ENCODE measurements at places on chromosomes 1 and 21.

DNA sequence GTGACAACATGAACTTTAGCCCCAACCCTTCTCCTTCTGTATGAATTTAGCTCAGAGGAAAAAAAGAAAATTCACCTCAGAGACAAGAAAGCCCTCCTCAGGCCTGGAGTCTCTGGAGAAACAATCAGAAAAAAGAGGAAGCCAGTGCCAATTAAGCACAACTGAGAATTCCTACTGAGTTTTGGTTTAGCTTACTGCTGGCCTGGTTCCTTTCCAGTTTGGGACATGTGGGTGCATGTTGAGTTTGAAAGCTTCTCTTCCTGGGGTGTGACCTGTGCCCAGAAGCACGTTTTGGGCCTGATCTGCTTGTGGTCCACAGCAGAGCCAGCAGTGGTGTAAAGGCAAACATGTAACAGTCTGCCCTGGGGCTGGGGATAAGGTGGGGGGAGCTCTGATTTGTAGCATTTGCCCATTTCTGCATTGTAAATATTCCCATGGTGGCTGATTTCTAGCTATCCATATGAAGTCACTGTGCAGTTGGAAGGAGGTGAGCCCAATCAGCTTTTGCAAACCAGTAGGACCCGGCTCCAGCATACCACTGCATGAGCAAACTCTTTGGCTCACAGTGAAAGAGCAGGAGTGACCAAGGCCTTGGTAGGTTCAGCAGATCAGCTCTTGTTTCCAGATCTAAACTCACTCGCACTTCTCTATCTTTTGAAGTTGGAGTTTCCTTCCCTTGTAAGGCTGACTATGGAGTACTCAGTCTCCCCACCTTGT lies 4.7 kb upstream of the THEM5 start:
- H3K4me3 ChIP-seq, result no peak overlapping the region
- no peak overlapping the region for H3K27ac ChIP-seq
- peaks cover 3% of the 10 kb centered on the region for H3K27me3 ChIP-seq

DNA sequence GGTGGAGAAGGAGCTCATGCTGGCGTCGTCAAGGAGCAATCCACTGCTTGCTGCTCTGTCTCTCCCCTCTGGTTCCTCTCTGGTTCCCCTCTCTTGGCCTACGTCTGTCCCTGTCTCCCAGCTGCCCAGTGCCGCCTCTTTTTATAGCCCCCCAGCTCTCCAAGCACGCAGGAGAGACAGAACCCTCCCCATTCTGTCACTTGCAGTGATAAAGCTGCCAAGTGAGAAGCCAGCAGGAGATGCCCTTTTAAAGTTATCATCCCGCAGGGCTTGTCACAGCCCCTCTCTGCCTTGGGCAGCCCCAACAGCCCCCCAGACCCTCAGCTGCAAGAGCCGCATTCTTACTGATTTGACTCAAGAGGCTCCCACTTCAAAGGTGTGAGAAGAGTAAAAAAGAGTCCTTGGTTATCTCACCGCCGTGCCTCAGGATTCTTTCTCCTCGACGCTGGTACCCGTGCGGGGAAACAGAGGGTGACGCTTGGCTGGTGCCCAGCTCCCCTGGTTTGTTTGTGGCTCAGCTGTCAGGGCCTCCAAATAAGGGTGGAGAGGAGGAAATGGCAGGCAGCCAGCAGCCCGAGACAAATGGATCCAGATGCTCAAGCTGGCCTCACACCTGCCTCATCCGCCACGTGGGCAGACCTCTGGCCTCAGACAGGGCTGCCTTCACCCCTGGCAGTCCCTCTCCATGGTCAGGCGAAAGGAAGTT lies at the start of gene NPPA:
Gene NPPA (minus strand): TSS at position 117 of the 706 bp plus-strand sequence. CDS start 99 bp downstream, at position 18.
- H3K4me3 ChIP-seq, result no peak within 1 kb of the TSS
- H3K27me3 ChIP-seq, result peaks cover 6% of the 10 kb centered on the region
- H3K4me1 ChIP-seq, result peaks cover 4% of the 10 kb centered on the region
- H3K27ac ChIP-seq, result no peak within 1 kb of the TSS
- H3K36me3 ChIP-seq, result peaks cover 10% of the 10 kb centered on the region

DNA sequence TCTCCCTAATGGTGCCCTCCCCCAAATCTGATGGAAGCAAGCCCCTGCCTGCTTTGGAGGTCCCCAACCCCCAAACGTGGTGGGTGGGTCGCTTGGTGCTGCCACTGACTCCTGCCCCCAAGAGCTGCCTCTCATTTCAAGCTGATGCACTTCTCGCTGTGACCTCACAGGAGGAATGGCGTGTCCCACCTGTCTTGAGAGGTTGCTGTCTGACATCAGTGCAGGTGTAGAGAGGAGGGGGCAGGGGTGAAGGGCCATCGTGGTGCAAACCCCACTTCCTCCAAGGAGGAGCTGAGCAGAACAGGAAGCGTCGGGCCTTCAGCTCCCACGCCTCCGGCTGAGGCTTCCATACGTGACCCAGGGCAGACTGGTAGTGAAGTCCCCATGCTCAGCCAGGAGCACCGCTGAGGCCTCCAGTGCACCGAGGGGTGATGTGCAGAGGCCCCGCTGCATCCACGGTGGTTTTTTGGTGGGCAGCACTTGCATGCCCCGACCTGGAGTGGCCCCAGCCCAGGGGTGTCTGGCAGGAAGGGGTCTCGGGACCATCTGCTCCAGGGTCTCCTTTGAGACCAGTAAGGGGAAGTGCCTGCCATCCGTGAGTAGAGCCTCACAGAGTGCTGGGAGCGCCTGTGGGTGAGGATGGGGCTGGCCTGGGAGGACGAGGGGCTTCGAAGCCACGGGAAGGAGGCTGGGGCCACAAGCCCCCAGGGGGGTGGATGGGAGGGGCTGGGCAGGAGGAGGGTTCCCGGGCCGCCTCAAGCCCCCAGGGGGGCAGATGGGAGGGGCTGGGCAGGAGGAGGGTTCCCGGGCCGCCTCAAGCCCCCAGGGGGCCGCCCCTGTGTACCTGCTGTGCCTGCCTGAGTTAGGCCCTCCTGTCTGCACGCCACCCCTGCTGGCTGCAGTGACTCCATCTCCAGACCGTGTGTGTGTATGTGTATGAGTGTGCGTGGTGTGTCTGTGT lies 39.8 kb downstream of the WDR4 start:
- DNase-seq, result no peak
- no peak overlapping the region for H3K27ac ChIP-seq
- H3K4me3 ChIP-seq, result no peak overlapping the region
- H3K4me1 ChIP-seq, result no peaks in the 10 kb centered on the region
- H3K27me3 ChIP-seq, result no peaks in the 10 kb centered on the region

GRCh38 chr1:26768755-26769154 lies 19.0 kb upstream of the PIGV start:
- peaks cover 69% of the 10 kb centered on the region for H3K36me3 ChIP-seq
- no peaks in the 10 kb centered on the region for H3K27me3 ChIP-seq
- H3K4me1 ChIP-seq, result peaks cover 48% of the 10 kb centered on the region
- no peak for DNase-seq

DNA sequence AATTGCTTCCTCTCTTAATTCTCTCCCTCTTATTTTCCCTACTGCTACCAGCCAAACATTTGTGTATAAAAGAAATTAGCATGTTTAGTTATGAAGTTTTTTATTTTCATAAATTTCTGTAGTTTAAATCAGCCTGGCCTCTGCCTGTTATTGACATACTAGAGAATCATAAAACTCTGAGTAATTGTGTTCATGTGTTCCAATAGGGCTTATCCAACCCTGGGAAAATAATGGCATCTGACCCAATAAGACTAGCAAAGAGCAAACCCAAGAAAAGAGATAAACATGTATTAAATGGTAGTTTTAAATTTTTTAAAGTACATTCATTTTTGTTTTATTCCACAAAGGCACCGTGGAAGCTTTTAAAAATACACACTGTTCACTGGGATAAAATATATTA lies 404.3 kb downstream of the HLX start:
- H3K4me1 ChIP-seq, result no peaks in the 10 kb centered on the region
- H3K27ac ChIP-seq, result no peak overlapping the region
- no peaks in the 10 kb centered on the region for H3K36me3 ChIP-seq

- H3K36me3 ChIP-seq, result peaks cover 1% of the 10 kb centered on the region
- DNase-seq, result no peak
- no peak overlapping the region for H3K27ac ChIP-seq
- H3K4me3 ChIP-seq, result no peak overlapping the region
Measured at GRCh38 chr1:180269645-180270529, 39.8 kb downstream of the LHX4 start.

DNA sequence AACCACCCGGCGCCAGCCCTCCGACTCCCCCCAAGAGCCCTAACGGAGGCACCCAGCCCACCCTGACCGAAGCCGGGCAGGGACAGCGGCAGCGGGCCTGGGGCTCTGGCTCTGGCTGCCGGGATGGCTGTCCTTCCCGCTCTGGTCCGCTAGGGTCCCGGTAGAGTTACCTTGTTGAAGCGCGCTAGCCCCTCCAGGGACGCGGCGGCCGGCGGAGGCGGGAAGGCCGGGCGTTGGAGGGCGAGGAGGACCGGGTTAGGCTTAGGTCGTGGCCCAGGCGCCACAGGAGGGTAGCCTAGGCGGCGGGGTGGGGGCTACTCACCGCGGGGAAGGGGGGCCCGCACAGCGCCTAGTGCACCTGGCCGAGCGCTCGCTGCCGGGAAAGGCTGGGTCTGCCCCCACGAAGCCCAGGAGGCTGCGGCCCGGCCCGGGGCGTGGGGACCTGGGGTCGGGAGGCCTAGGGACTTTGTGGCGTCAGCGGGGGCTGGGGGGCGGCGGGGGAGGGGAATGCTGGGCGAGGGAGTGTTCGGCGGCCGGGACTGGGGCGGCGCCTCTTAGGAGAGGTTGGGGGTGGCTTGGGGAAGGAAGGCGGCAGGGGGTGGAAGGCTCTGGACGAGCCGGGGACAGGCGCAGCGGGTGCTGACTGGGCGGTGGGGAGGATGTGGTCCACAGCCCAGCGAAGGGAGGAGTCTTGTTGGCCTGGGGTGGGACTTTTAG lies at the start of gene TRIM17:
Gene TRIM17 (minus strand): TSS at position 645 of the 717 bp plus-strand sequence. CDS start 1,789 bp downstream, outside the sequence.
- peak; percentile 38 for DNase-seq
- H3K4me1 ChIP-seq, result peaks cover 20% of the 10 kb centered on the region
- H3K27ac ChIP-seq, result peak within 1 kb of the TSS; percentile 61
- peaks cover 7% of the 10 kb centered on the region for H3K27me3 ChIP-seq
- no peaks in the 10 kb centered on the region for H3K36me3 ChIP-seq
- H3K4me3 ChIP-seq, result peak within 1 kb of the TSS; percentile 77

- DNase-seq, result no peak
- peaks cover 43% of the 10 kb centered on the region for H3K36me3 ChIP-seq
- H3K27me3 ChIP-seq, result no peaks in the 10 kb centered on the region
- H3K4me1 ChIP-seq, result peaks cover 56% of the 10 kb centered on the region
- H3K4me3 ChIP-seq, result no peak overlapping the region
- peak overlapping the region; percentile 59 for H3K27ac ChIP-seq
Measured at GRCh38 chr1:248817065-248817464, 8.7 kb downstream of the SH3BP5L start.

DNA sequence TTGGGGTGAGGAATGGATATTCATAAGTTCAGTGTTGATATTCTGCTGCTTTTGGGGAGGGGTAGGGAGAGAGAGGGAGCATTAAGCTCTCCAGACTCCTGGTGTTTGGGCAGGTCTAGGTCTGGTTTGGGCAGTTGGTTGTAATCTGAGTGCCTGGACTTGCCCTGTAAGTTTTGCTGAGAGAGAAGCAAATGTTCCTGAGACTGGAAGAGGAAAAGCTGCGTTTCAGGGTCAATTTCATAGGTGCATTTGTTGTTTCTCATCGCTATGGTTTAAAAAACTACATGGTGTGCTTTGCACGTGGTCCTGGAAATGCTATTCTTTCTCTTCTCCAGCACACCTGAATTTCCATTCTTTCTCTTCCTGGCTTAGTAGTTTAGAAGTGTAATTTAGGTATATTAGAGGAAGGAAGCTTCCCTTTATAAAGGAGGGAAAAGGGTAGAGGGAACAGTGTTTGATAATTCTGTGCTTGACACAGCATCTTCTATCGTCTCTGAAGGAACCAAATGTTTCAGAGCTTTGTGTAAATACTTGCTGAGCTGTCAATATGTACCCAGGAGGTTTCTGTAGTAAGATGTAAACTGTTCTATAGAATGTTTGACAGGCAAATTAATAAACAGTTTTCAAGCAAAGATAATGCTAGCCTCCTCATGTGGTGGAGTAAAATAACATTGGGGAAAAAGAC lies 6.3 kb downstream of the ARID1A start:
- H3K36me3 ChIP-seq, result peaks cover 29% of the 10 kb centered on the region
- DNase-seq, result no peak
- H3K27ac ChIP-seq, result no peak overlapping the region
- no peaks in the 10 kb centered on the region for H3K27me3 ChIP-seq
- no peak overlapping the region for H3K4me3 ChIP-seq
- peaks cover 23% of the 10 kb centered on the region for H3K4me1 ChIP-seq

DNA sequence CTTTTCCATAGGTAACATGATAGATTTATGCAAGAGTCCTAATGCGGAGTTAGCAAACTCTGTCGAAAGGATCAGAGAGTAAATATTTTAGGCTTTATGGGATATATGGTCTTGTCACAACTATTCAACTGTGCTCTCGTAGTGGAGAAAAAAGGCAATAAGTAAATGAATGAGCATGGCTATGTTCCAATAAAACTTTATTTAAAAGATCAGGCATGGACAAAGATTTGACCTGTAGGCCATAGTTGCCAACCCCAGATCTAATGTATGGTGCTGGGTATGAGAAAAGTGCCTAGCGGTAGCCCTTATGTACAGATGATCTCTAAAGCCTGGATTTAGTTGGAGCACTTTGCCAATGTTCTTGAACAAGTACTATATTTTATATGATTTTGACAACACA lies 498.8 kb upstream of the C1orf87 start:
- no peaks in the 10 kb centered on the region for H3K4me1 ChIP-seq
- H3K27me3 ChIP-seq, result no peaks in the 10 kb centered on the region
- no peak overlapping the region for H3K27ac ChIP-seq
- no peaks in the 10 kb centered on the region for H3K36me3 ChIP-seq

GRCh38 chr1:116115476-116116439 lies 4.6 kb downstream of the MAB21L3 start:
- DNase-seq, result no peak
- no peaks in the 10 kb centered on the region for H3K36me3 ChIP-seq
- no peak overlapping the region for H3K27ac ChIP-seq
- no peaks in the 10 kb centered on the region for H3K4me1 ChIP-seq

All from activated T-helper 1 cell treated with anti-CD3 and anti-CD28 coated beads, Interleukin-12 subunit alpha, Interleukin-12 subunit beta, Interleukin-2, Interleukin-4 antibody, amounts not matched to agents 30 ng/mL and 10 ng/mL and 1 ng/mL, durations not matched to agents 14 hours and 24 hours and 36 hours (primary cell).